ENCODE measurements at places on chromosomes 7 and 10.

DNA sequence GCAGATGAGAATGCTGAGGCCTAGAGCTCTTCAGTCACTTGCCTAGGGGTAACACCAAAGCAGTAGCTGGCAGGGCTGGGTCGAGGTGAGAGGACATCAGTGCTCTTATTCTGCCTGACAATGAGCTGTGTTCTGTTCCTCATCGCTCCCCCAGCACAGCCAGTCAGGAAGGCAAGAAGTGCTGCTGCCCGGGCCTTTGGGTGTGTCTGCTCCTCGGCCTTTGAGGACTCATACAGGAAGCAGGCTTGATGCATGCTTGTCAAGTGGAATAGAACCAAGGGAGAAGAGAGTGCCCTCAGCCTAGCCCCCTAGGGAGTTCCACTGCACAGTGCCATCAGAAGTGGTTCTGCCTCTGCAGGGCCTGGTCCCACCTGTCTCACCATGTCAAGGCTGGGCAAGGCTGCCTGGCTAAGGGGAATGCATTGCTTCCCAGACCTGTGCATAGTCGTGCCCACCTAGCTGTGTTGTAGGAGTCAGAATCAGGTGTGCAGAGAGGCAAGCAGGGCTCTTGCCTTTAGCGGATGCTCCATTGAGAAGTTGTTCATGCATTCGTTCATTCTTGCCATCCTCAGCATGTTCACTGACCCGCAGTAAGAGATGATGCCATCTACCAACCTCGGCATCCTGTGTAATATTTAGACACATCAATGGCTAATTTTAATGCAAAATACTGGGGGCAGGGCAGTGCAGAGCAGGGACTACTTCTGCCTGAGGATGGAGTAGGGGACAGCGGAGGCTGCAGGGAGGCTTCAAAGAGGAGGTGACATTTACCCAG, 156.6 kb downstream of the RPS24 start:
- DNase-seq: no peak

DNA sequence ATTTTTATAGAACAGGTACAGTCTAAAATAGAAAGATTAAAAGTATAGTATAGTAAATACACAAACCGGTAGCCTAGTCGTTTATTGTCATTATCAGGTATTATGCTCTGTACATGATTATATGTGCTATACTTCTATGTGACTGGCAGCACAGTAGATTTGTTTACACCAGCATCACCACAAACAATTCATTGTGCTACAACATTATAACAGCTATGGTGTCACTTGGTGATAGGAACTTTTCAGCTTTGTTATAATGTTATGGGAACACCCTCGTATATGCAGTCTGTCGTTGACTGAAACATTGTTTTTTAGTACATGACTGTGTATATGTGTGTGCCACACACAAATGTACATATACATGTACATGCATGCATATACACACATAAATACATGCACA, 19.1 kb downstream of the ZNF365 start:
- no peak for DNase-seq

DNA sequence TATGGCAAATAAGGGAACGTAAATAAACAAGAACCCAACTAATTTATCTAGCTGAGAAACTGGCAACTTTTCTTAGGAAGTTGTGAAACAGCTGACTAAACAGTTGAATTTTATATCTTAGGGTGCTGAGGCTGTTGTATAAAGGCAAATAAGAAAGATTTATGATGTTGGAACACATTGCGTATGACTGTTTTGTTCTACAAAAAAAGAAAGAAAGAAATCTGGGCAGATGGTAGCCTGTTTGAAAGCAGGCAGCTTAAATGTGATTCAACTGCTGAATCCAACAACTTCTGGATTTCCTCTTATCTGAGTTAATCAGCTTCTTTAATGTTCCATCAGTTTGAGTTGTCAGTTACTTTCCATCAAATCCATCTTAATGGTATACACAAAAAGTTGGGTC, 214.5 kb downstream of the SNX13 start:
- peak; percentile 53 for DNase-seq

GRCh38 chr7:38702002-38702535, 70.9 kb upstream of the AMPH start:
- DNase-seq: no peak

DNA sequence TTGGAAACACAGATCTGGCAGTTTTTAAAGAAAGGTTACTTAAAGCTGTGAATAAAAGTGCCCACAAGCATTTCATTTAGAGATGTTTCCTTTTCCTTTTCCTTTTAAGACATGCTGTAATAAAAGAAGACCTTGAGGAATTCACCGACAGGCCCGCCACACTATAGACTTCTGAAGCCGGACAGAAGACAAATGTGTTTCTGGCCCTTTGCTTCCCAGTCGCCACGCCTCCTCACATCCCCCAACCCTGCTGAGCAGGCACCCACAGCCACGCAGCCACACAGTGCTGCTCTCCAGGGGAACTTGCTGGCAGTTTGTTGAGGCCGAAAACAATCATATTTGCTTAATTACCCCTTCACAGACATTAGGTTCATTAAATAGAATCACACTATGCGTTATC, 83.4 kb downstream of the SLC25A13 start:
- no peak for DNase-seq

DNA sequence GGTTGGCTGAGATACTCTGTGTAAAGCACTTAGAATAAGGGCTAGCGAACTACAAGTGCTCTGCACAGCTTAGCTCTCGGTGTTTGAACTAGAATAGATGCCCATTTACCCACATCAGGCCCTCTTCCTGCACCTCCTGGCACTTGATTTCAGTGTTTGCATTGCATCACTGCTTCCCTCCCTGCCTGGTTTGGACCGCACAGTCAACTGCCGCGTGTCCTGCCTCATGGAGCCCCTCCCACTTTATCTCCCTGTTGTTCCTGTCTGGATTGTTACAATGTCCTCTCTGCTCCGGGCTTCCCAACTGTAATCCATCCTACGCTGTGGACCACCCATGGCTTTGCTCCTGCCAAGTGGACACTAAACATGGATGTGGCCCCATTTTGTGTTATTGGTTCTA, 2.3 kb downstream of the FAM107B start:
- no peak for DNase-seq

GRCh38 chr7:18577096-18577771, 81.7 kb downstream of the HDAC9 start:
- no peak for DNase-seq

- DNase-seq: peak; percentile 72
Measured at GRCh38 chr7:151726652-151727578, 150.0 kb downstream of the PRKAG2 start.

DNA sequence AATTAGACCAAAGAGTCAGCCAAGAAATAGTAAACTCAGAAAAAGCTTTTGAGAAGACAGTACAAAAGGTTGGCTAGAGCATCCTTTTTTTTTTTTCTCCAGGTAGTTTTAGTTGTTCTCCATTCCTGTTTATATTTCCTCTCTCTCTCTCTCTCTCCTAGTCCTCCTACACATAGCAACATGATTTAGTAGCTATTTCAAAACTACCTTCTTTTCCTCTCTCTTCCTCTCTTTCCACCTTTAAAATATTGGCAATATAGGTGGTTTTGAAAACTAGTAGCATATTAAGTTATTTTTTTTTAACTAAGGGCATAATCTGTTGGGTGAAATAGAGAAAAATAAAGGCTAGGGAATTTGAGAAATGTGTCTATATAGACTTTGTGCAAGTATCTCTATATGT, 5.0 kb downstream of the SKIDA1 start:
- DNase-seq: no peak

DNA sequence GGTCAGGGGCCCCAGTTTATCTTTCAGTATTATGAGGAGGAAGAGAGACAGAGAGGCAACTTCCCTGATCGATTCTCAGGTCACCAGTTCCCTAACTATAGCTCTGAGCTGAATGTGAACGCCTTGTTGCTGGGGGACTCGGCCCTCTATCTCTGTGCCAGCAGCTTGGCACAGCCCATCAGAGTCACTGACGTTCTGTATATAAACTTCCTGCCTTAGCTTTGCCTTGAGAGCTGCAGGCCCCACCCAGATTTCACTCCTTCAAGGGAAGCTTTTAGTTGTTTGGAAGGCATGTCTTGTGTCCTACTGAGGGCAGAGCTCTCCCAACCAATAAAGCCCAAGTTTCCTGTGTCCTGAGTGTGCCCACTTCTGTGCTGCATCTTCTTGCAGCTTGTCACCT, 242.5 kb upstream of the PRSS58 start:
- DNase-seq: no peak

GRCh38 chr7:83794829-83795228, 145.9 kb upstream of the SEMA3E start:
- DNase-seq: no peak

DNA sequence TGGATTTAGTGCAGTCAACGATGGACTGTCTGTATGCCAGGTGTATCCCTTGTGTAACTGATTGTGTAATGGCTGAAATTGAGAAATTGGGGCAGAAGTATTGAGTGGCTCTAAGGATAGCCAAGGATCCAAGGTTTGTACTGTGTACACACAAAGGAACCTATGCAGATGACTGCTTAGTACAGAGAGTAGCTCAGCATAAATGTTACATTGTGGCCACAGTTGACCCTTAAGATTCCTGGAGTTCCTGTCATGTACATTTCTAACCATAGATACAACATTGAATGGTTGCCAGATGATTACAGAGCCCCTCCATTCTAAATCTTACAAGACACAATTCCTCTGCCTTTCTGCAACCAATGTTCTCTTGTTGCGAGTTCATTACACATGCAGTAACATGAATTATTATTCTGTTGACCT, 25.3 kb downstream of the CCDC126 start:
- no peak for DNase-seq

DNA sequence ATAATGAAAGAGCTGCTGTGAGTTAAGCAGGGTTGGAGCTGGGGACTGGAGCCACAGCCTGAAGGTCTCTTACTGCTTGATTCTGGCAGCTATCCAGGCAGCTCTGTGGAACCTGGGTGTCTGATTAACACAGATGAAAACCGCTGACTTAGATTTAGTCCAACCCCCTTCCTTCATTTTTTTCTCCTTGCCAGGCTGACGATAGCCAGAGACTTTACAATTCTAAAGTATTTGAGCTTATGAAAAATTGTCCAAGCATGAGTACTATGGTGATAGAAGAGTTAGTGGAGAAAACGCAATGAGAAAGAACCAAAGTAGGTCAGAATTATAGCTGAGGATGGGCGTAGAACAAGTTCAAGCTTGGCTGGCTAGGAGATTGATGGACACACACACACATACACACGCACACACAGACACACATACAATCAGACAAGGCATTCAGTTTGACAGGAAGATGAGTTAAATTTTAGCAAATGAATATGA, 13.5 kb upstream of the GPR85 start:
- DNase-seq: peak; percentile 79

DNA sequence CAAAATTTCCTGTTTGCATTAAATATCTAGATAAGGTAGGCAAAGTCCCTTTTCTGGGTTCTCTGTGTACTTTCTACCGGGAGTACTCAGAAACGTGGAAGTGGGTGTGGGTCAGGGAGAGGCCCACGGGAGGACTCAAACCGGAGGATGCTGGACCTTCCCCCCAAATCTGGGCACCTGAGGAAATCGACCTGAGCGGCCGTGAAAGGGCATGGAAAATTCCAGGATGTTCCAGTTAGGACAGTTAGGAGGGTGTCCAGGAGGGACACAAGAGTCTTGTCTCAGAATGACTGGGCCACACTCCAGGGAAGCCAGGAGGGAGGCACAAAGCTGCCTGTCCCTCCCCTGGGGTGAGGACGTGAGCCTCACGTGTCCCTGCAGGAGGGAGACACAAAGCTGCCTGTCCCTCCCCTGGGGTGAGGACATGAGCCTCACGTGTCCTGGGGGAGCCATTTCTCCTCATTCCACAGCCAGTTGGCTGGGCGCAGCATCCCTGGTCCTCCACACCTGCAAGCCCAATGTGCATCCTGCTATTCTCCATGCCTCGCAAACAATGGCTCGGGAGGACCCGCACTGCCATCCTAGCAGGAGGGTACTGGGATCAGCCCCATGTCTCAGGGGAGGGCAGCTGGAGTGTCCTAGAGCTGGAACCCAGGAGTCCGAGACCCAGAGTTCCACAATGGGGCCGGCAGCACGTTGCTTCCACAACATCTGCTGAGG, 190.5 kb upstream of the PPP2R2D start:
- DNase-seq: no peak

- DNase-seq: no peak
Measured at GRCh38 chr10:105700218-105700617, 1059.1 kb downstream of the SORCS3 start.

DNA sequence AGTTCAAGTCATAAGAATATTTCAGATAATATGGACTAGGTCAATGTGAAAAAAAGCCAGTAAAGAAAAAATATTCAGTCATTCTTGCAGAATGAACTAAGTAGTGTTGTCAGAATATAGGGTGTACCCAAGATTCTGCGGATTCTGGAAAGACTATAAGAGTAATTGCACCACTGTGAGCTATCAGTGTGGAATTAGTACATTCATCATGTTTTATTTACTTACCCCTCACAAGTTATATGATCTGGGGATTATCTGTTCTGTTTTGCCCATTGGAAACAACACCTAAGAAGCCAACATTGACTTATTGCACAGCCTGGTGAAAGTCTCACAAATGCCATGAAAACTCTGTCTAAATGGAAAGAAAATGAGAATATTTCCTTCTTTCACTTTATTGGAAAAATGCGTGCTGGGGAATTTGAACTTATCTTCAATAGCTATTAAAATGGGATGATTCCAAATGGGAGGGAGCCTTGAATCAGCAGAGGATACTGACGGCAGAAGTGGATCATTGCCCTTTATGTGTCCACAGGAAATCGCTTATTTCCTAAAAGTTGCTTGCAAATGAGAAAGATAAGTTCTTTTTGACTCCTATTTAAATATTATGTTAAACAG, 563.3 kb upstream of the POM121L12 start:
- DNase-seq: no peak

GRCh38 chr7:37732888-37733287, 49.3 kb downstream of the GPR141 start:
- no peak for DNase-seq

GRCh38 chr10:24406809-24407483, 198.0 kb downstream of the KIAA1217 start:
- DNase-seq: no peak

DNA sequence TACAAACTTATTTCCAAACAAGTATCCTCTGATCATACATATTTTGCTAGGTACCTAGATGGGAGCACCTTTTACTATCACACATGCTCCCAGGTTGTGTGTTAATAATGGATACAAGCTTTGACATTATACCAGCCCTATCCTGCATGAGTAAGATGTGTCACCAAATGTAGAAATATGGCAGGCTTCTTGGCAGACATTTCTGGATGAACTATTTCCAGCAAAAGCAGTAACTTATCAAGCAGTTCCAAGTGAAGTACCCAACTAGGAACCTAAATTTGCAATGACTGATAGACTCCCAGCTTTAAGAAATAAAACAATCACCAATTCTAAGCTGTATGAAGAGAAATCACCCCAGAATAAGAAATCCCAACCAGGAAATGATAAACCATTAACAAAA, 103.7 kb upstream of the TMEM72 start:
- no peak for DNase-seq

GRCh38 chr7:418636-419280, 100.9 kb downstream of the PDGFA start:
- DNase-seq: no peak

DNA sequence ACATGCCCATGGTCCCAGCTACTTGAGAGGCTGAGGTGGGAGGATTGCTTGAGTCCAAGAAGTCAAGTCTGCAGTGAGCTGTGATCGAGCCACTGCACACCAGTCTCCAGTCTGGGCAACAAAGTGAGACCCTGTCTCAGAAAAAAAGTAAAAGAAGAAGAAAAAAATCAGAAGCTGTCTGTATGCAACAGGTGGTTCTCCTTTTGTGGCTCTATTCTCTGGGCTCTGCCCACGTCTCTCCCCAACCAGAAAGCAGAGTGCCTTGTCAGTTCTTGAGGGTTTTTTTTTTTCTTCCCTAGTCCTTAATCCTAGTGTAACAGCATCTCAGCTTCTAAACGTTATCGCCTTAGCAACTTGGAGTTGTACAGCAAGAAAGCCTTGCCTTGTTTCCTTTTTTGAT, 89.5 kb downstream of the PRKCQ start:
- DNase-seq: no peak

Data from kidney (tissue), 22 donors.